ENCODE measurements at places on chromosomes 11 and 22.

- DNase-seq: no peak
These were observed 26.3 kb upstream of the HMGXB4 start for GRCh38 chr22:35230839-35231584.

GRCh38 chr11:62841361-62842170 lies 2.2 kb upstream of the WDR74 start:
- peak; percentile 60 for DNase-seq

GRCh38 chr11:86947541-86947940 lies 7.7 kb downstream of the FZD4 start:
- DNase-seq: no peak

GRCh38 chr22:49057910-49058309 lies 769.8 kb downstream of the BRD1 start:
- DNase-seq: no peak

- DNase-seq: no peak
These were observed 28.6 kb downstream of the PRCP start for GRCh38 chr11:82871646-82872045.

DNA sequence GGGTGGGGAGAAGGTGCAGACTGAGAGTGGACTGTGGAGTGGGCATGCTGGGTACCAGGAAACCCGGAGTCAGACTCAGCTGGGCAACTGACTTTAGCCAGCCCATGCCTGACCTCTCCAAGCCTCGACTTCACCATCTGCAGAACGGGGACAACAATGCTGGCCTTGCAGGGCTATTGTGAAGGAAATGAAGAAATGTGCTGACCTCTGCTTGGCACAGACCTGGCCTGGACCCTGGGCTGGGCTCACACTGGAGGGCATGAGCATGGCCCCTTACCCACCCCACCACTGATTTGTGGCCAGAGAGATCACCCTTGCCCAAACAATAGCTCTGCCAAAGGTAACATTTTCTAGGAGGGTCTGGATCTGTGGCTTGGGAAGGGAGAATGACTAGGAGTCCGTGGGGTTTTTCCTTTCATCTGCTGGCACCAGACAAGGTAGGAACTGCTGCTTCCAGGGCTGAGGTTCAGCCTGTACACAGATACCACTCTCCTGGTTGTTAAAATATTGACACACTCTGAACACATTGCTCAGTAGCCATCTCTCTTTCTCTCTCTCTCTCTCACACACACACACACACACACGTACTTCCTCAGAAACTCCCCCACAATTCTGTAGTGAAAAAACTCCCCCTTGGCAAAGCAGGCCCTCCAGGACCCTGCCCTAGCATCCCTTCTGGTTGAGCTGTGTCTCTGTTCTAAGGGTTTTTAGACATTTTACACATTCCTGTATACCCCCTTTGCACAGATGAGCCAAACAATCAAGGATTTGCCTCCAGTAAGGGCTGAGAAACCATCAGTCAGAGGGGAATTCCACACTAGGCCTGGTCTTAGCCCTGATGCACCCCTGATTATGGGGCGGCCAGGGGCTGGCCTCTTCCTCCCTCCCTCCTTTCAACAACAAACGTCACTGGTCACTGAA lies 1.0 kb downstream of the MOGAT2 start:
- no peak for DNase-seq

GRCh38 chr11:27614092-27614491 lies 86.2 kb downstream of the BDNF start:
- no peak for DNase-seq

DNA sequence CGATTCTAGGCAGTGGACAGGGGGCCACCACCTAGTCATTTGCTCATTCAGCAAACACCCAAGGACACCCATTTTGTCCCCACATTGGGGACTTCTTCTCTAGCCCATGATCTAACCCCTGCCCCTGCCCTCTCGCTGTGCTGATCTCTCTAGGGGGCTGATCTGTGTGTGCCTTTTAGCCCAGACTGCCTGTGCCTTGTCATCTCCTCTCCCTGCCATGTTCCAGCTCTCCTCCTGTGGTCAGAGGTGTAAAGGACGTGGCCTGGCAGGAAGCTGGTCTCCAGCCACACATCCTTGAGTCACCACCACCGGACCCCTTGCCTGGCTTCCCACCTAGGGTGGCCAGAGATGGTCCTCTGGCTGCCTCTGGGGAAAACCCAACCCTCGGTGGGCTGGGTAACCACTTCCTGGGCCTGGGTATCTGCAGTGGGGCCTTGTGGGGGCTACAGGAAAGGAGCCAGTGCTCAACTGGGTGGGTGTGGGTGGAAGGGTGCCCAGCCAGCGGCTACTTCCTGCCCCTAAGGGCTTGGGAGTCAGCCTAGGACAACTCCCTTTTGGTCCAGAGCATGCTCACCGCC lies 1.3 kb downstream of the CTSW start:
- DNase-seq: no peak

DNA sequence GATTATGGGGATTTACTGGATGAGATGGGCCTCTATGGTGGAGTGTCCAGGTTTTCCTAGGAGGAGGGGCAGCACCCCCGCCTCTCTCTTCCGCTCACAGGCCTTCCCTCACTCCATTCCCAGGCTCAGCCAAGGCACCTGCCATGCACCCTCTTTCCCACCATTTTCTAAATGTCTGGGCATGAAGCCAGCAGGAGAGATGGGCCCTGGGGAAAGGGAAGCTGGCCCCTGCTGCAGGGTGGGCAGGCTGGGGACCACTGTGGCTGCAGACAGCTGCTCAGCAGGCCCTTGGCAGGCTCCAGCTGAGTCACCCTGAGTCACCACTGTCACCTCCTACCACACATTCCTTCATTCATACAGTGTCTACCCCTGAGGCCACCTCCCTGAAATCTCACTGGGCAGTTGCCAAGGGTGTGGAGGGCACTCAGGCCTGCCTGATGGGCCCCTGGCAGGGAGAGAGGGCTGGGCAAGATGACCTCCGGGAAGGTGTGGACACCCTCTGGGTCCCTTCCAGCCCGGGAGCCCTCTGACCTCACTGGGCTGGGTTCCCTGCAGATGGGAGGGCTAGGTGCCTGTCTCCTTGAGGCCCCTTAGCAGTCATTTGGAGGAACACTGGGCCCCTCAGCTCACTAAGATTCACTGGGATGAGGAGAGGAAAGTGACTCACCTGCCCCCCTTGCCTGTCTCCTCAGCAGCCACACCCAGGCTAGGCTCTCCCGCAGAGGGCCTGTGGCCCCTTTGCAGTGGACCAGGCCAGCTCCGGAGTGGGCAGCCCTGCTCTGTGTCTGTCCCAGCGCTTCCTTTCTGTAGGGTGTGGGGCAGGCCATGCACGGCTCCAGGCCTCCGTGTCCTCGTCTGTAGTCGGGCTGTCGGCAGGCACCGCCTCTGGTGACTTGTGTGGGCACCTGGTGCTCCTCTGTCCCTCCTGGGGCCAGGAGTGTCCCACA lies 7.8 kb downstream of the MYEOV start:
- no peak for DNase-seq

DNA sequence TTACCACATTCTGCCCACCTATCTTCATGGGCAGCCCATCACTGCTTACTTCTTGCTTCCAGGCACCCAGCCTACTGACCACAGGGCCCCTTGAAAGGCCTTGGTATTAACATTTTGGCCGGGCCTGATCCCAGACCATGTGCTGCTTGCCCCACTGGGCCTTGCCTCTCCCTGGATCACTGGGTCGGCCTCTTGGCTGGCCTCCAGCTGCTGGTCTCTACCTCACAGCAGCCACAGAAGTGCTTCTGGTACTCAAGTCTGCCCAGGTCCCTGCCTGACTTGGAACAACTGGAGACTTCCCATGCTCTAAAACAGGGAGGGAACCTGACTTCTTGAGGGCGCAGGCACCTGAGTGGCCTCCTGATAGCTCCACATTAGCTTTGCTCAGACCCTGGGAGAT lies 63.6 kb downstream of the THAP12 start:
- no peak for DNase-seq

DNA sequence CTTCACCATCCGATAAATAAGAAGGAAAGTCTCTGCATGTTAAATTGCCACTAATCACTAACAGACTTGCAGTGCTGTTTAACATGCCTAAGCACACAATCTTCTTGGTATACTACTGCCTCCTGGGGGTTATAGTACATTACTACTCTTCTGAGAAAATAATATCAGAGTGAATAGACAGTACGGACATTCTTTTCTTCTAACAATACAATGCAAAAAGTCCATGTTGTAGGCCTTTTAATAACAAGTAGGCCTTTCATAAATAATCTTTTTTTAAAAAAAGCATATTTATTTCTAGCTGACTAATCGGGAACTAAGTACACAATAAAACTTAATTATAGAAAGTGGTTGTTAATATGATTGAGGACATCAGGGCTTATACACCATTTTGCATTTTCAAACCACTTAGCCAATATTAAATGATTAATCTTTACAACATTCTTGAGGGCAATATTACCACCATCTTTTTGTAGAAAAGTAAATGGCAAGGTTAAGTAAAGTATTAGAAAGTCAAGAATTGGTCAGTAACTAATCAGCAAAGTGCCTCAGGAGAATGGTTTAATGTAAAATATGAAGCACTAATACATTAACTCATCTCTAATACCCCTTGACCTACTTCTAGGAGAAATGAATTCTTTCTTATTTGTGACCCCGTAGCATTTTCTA lies 84.7 kb downstream of the TTC28 start:
- DNase-seq: no peak

DNA sequence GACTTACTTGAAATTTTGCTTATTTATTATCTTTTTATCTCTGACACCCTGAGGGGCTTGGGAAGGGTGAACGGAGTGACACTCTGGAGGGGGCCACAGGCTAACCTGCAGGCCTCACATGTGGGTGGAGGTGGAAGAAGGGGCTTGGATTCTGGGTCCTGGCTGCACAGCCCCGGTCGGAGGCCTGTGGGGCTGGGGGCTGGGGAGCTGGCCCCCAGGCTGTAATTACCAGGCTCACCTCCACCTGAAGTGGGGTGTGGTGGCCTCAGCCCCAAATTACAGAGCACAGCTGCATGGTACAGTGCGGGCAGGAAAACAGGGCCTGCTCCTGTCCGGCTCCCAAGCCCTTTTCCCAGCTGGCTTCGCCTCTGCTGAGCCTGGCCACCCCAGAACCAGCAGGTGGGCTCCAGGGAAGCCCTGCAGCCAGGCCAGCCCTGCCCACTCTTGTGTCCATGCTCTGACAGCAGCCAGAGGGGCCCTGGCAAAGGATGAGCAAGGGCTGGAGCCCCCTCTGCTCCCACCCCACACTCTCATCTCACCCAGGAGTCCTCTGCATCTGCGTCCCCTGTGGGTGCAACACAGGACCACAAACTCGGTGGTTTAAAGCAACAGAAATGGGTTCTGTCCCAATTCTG lies 48.0 kb downstream of the IGF2 start:
- no peak for DNase-seq

DNA sequence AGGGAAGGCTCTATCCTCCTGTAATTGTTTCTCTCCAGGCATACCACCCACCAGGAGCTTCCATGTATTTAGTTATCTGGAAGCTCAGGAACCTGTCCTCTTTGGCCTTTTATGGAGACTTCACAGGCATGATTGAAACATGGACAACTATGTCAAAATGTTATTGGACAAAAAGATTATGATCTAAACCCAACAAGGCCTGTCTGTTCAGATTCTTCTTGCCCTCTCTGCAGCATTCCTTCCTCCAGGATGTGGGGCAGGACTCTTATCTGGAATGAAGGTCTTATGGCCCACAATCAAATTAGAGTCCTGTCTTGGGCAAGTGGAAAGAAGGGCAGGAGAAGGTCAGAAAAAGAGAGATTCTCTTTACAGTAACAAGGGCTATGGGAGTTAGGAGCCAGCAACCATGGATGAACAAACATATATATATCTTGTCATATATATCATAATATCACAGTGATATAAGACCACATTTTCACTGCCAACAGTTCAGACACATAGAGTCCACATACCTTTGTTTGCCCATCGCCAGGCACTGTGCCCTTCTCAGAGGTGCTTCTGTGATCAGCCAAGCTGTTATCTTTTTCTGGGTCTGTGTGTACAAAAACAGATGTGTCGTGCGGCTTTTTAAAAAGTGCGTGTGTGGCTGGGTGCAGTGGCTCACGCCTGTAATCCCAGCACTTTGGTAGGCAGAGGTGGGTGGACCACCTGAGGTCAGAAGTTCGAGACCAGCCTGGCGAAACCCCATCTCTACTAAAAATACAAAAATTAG lies 42.5 kb upstream of the SUSD2 start:
- no peak for DNase-seq

All from omental fat pad (tissue), 4 donors.